ENCODE measurements at places on chromosomes 2 and 18.

DNA sequence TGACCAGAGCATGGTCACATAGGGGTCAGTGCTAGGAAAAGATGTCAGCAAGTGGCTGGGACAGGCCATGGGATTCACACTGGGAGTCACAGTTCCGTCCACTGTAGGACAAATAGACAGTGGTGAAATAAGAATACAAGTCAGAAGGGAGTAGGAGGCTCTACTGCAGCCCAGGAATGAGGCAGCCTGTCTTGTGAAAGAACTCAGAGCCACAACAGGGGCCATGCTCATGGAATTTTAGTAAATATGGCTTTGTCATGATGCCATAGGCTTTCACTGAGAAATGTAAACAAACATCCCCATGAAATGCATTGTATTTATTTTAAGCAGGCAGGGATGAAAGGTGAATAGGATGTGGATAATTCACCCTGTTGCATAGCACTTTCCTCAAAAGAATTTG lies 504.3 kb downstream of the SOX11 start:
- no peak for DNase-seq

DNA sequence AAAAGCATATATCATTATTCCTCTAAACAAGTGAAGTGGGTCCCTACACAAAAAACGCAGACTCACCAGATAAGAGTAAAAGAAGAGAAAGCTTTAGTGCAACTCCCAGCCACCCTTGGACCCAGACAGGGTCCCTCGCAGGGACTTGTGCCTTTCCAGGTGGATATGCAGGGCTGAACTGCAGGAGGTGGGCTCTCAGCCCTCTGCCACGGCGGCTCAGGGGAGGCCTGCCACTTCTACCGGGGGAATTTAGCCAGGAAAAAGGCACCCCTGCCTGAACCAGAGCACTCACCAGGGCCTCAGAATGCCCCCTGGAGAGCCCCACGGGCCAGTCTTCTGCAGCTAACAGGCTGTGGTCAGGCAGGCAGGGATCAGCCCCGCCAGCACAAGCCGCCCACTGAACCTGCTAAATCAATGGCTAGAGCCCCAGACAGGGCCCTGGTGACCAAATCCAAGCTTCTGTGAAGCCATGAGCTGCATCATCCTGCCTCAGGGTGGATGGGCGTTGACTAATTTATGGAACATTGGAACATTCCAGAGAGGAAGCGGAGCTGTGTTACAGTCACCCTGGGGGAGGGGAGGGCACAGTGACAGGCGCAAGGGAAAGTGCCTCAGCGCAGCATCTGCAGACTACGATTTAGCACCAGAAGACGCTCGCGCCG lies 209.3 kb downstream of the EIPR1 start:
- peak; percentile 69 for DNase-seq

GRCh38 chr18:59270689-59271257 lies 2.5 kb downstream of the RAX start:
- DNase-seq, result no peak

GRCh38 chr2:218257390-218257981 lies 3.3 kb upstream of the GPBAR1 start:
- no peak for DNase-seq

DNA sequence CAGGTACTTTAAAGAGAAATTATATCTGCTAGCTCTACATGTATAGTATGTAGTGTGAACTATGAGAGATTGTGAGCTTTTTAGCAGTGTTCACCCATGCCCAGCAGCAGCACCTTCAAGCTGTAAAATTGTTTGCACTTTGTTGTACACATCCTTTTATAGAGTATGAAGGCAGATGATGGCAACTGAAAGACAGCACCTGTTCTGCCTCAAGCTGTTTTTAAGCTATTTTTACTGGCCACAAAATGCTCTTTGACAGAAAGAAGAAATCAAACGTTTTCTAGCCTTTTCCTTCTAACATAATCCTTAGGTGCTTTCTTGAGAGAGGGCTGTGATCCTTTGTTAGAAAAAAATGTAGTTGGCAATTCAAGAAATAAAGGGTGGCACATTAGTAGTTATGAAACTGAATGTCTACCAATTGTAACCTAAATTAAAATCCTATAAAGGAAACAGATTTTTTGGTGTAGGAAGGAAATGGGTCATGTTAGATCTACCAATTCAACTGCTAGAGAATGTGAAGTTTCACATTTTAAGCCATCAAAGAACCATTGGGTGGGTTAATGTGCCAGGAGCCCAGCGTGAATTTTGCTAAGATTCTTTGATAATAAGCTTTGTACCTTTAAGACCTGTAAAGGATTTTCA lies 59.5 kb downstream of the R3HDM1 start:
- no peak for DNase-seq
